ENCODE measurements at places on chromosomes 4 and X.

- DNase-seq, result no peak
These were observed 1222.0 kb upstream of the PRKX start for GRCh38 chrX:4935401-4935800.

DNA sequence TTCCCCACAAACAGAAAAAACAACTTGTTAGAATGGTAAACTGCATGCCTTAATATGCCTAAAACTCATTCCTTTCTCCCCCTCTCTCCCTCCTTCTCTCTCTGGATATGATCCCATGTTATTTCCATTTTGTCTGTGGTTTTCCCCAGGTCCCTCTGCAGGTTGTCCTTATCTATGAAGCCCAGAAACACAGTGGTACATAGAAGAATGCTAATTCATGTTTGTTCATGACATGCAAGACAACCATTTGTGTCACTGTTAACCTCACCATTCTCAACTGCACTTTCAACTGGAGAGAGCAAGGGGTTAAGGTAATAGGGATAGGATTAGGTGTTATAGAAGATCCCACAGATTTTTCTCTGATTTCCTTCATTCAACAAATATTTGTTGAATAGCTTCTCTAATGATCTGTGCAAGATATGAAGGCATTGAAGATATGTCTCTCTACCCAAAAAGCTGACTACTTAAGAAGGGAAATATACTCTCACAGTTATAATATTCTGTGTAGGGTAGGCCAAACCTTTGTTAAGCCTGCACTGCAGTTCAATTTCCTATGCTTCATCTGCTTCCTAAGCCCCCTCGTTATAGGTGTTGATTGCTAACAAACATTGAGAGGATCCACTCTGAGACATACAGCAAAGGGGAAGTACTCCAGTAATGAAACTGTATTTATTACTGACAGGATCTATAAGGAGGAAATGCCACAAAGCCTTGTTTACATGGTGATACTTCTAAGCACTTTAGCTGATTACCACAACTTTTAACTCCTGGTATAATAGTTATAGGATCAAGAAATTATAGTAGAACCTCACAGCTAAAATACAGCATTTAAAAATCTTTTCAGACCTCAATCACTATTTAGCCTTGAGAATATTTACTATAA lies 96.1 kb downstream of the FRYL start:
- no peak for DNase-seq

DNA sequence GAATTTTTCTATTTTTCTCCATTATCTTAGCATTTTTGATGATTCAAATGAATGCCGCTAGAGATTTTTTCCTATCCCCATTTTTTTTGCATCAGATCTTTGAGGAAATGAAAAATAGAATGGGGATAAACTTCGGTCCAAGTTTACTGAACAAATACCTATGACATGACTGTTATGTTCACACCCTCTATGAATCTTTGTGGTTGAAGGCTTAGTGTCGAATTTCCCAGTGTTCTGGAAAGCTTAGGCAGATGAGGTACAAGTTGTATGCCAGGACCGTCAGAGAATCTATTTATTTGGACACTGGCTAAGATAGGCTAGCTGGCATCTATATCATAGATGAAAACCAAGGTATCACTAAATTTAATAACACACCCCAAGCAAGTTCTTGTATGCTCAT lies 123.4 kb downstream of the SPCS3 start:
- DNase-seq, result no peak

DNA sequence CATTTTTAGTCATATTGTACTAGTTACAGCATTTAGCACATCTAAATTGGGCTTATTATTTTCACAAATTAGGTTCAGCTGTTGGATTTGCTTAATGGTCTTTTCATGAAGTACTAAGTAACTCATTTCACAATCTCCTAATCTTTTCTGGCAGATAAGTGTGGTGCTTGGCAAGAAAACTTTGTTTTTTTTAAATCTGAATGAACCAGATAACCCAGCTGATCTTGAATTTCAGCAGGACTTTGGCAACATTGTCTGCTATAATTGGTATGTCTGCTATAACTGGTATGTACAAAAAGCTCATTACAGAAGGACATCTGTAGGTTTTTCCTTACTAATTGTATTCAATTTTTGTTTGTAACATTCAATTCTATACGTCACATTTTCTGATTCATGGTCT lies 22.7 kb downstream of the WDR19 start:
- DNase-seq, result no peak

DNA sequence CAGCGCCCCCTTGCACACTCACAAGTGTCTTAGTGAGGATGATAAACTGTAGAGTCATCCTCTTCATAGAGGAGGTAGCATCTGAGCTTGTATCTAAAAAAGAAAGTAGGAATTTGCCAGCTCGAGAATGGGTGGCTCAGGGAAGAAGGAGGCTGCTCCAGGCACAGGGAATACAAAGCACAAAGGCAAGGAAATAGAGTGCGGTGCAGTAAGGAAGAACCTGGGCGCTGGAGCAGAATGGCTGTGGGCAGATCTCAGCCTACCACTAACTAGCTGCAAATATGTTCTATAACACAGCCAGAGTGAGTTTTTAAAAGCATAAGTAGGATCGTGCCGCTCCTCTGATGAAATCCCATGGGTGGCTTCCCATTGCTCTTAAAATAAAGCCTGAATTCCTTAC lies 61.6 kb upstream of the MAPK10 start:
- DNase-seq, result no peak

GRCh38 chr4:15690020-15690809 lies 8.6 kb downstream of the FAM200B start:
- DNase-seq, result no peak

DNA sequence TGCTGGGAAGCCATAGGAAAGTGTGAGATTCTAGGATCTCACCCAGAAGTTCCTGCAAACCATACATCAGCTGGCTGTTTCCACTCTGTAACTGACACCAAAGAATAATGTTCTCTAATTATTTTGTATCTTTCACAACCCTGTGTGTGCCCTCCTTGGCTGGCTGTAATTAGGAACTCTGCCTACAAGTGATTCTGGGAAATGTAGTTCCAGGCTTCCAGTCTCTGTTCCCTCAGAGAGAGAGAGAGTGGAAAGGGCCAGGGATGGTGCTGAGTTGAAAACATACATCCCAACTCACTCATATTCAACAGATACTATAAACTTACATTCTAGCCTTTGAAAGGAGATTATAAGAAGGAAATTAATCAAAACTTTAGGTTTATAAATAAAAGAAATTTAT lies 57.5 kb upstream of the C1QTNF7 start:
- no peak for DNase-seq

DNA sequence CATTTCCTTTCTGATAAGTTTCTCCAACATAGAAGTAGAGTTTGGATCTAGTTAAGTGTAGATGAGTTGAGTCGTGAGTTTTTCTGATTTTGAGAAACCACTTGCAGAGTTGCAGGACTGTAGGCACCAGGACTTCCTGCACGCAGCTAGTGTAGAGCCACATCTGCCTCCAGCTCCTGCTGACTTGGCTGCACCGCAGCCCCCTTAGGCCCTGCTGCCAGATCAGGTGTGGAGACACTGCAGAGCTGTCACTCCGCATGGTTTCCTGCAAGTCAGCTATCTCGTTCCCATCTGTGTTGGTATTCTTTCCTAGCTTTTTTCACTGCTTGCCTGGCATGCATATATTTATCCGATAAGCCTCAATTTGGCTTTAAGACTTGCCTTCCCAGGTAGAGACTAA lies 48.9 kb downstream of the PCDH7 start:
- no peak for DNase-seq

GRCh38 chr4:110778521-110778920 lies 155.6 kb upstream of the PITX2 start:
- DNase-seq, result no peak

GRCh38 chr4:3823496-3824341 lies 57.5 kb downstream of the ADRA2C start:
- DNase-seq, result no peak

- DNase-seq, result no peak
These were observed 834 bp downstream of the NHS start for GRCh38 chrX:17375637-17376430.

DNA sequence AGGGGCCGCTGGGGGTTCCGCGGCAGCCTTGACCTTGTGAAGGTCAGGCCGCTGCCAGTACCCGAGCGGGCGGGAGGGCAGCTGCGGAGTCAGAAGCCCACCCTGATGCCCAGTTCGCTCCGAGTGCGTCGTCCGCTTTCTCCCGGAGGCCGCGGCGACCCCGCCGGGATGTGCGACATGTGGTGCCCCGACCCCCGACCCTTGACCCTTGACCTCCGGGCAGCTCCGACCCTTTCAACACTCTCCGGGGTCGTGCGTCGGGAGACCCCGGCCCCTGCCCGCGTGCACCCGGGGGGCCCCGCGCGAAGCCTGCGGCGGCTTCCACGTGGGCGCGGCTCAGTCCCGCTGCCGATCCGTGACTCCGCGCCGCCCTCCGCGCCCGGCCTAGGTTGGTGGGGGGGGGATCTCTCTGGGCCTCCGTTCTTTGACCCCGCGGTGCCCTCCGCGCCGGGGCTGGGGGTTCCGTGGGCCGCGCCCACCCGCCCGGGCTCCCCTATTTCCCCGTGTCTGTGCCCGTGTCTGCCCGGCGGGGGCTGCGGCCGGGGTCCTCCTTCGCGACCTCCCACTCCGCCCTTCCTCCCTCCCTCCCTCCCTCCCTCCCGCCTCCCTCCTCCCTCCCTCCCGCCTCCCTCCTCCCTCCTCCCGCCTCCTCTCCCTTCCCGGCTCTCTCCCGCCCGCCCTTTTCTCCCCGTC lies 609 bp upstream of the SLC25A6 start:
- peak; percentile 37 for DNase-seq

DNA sequence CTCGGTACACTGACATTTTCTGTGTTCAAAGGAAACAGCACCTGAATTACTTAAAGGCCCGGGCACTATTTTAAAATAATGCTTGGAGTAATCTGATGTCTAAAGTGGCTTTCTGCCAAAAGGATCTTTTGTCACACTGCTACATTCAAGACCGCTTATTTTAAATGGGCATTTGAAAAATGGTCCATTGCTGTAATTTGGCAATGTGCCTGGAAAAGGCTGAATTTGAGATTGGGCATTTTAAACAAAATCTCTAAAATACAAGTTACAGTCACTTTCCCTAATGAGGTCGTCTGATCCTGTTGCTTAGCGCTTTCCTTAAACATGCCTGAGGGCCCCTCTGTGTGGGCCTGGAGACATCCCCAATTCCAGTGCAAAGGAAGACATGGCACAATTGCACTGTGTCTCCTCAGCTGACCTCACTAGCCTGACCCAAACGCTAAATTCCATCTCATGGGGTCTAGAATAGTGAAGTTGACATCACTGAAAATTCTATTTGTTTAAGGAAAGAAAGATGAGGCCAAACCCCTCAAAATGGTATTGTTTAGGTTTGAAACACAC lies 214.2 kb downstream of the GPC3 start:
- no peak for DNase-seq

DNA sequence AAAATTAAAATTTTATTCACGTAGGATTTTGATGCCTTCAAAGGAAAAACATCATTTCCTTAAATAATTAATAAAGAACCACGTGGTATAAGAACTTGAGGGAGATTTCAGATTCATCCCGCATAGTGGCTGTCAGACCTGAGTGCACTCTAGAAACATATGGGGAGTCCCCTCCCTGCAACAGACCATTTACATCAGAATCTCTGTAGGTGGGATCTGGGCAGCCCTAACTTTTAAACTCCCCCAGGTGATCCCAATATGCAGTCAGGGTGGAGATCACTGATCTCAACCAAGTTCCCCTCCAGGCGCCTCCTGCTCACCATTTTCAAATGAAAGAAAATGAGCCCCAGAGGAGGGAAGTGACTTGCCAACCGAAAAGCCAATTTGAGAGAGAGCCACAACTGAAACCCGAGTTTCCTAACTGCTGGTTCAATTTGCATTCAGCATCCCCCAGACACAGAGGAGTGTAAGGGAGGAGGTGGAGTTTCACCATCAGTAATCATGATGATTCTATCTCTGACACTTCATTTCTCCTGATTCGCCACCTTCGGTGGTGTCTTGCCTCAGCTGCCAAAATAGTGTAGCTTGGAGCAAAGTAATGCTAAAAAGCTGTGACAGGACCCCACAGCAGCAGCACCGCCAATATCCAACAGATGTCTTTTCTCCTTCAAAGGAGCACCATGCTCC lies 11.4 kb downstream of the RNF150 start:
- DNase-seq, result no peak

GRCh38 chr4:78056265-78057129 lies 626 bp upstream of the FRAS1 start:
- no peak for DNase-seq

DNA sequence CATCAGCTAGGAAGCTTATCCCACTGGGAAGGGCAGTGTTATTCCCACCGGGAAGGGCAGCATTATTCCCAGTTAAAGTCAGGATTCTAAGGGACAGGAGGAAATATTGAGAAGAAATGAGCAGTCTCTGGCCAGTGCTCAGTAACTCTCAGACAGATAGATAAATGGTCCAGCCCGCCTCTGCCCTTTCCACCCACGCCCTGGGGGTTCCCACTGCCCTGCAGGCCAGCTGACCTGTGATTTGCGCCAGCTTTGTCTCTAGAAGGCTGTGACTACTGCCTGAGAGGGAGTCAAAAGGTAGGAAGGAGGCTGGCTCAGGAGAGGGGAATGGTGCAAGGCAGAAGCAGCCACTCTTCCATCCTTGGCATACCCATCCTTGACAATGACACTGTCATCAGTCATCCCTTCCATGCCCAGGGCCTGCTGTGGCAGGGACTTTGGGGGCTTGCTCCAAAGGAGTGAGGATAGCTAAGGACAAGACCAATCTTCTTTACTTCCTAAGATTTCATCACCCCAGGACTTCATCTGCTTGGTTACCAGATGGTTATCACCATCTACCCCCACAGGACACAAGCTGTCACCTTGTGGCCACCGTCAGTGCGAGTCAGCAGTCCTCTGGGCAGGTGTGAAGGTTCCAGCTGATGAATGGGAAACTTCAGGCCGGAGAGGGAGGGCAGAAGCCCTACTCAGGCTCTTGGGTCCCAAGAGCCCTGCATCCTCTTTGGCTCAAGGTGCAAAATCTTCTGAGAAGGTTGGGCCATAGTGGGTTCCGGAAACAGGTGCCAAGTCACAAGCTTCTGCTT lies 49.5 kb downstream of the SEPSECS start:
- DNase-seq, result no peak

- no peak for DNase-seq
These were observed 380.6 kb downstream of the MAPK10 start for GRCh38 chr4:85979276-85979675.

DNA sequence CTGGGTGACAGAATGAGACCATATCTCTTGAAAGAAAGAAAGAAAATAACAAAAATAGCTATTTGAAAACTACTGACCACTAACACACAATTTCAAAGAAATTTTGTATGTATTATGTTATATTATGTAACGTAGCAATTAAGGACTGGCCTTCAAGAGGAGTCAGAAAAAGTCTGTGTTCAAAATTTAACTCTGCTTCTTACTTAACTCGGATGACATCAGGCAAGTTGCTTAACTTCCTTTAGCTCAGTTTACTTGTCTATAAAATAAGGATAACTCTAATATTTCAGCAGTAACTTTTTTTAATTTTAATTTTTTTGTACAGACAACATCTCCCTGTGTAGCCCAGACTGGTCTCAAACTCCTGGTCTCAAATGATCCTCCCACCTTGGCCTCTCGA lies 14.6 kb upstream of the PRSS12 start:
- no peak for DNase-seq

- DNase-seq, result no peak
These were observed 12.4 kb downstream of the RAI2 start for GRCh38 chrX:17848545-17849265.

- DNase-seq, result no peak
These were observed 14.7 kb downstream of the TSPAN5 start for GRCh38 chr4:98643755-98644154.

- no peak for DNase-seq
These were observed 236.7 kb downstream of the FRAS1 start for GRCh38 chr4:78293821-78294301.

Measured in T-helper 17 cell (primary cell).